Stimulated activated CD4-positive, alpha-beta T cell treated with anti-CD3 and anti-CD28 coated beads, TNF-alpha, amount 100 ng/mL, for 1 hour (primary cell): ENCODE measurements at places on chromosomes 13 and 19.

DNA sequence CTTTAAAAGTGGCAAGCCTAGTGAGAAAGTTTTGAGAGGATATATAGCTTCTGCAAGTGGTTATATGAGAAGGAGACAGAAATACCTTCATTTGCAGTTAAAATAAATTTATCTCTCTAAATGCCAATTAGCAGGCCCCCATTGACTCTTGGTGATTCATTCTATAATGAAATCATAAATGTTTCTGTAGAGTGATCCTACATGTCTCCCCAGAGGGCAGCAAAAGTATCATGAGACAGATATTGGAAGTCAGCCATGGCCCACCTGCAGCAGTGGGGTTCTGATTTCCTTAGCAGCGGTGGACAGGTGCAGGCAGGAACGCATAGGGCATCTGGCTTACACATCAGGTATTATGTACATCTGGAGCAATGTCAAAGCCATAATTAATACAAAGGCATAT lies 385.4 kb upstream of the SLC10A2 start:
- DNase-seq, result no peak

GRCh38 chr19:18597809-18598660 lies 8.6 kb downstream of the CRLF1 start:
- no peak for DNase-seq

- no peak for DNase-seq
These were observed 19.2 kb upstream of the ZC3H13 start for GRCh38 chr13:46071590-46072249.

DNA sequence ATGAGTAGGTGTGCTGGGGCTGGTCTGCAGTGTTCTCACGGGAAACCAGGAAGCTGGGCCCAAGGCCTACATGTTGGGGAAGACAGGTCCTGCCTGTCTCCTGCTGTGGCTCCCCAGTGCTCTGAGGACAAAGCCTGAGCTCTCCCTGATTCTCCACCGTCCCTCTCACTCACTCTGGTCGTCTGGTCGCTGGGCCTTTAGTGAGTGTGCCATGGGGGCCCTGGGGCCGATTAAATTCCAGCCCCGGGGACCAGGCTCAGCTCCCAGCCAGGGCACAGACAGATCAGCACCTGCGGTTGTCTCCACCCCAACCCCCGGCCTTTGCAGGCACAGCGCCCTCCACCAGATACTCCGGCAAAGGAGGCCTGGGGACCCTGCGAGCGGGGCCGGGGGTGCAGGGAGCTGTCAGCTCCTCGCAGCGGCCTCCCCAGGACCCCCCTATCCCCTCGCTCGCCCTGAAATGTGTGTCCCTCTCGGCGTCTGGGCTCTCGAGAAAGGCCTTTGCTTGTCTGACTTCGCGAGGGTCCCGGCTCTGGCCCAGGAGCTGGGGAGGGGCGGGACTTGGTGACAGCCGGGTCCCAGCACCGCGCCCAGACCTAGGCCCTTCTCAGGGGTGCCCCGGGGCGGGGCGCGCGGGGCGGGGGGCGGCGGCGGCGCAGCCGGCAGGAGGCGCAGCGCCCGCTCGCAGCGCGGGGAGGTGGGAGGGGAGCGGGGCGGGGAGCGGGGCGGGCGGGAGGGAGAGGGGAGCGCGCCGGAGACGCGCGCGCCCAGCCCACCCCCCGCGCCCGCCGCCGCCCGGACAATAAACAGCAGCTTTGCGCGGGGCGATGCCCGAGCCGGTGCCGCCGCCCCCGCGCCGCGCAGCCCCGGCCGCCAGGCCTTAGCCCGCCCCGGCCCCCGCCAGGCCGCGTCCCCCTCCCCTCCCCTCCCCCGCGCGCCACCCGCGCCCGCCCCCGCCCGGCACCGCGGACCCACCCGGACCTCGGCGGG lies at the start of gene PALM:
TSS of gene PALM (plus strand) at position 782 of the 990 bp plus-strand sequence. CDS start 212 bp downstream, outside the sequence.
- DNase-seq, result no peak

DNA sequence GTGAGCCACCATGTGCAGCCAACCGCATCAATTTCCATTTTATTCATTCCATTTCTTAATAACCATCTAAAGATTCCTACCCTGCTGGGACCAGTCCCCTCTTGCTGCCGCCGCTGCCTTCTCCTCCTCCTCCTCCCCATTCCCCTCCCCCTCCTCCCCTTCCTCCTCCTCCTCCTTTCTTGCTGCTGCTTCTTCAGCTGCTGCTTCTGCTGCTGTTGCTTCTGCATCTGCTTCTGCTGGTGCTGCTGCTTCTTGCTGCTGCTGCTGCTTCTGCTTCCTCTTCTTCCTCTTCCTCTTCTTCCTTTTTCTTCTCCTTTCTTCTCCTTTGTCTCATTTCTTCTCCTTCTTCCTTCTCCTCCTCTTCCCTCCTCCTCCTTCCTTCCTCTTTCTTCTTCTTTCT lies 20.0 kb upstream of the SPRYD7 start:
- DNase-seq, result no peak

DNA sequence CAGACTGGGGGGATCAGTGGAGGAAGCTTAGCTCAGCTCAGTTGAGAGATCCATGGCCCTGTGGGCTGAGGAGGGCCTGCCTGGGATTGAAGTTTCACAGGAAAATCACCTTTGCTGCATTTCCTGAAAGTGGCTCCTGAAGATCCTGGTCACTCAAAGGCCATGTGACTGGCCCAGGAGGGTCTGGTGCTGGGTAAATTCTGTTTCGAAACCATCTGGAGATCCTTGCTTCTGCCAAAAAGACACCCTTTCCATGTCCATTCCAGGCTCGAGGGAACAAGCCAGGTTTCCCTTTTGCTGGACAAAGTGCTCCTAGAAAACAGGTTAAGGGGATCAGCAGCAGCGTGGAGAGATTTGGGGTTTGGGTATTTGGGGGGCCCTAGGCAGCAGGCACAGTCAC lies 293.3 kb downstream of the ZNF536 start:
- no peak for DNase-seq

- peak; percentile 47 for DNase-seq
These were observed 11.8 kb upstream of the ERFL start for GRCh38 chr19:41939861-41940730.

DNA sequence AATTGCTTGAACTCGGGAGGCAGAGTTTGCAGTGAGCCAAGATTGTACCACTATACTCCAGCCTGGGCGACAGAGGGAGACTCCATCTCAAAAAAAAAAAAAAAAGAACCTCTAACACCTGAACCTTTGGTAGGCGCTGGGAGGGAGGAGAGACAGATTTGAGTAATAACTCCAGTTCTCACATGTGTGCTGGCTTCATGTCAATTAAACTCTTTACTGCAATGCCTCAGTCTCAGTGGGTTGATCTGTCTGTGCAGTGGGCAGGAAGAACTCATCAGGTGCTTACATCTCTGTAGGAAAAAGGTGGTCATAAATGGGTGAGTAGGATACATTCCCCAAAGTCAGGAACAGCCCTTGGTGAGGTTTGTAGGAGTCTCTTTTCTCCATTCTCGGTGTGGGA lies 85.1 kb upstream of the ABCC4 start:
- DNase-seq, result no peak

DNA sequence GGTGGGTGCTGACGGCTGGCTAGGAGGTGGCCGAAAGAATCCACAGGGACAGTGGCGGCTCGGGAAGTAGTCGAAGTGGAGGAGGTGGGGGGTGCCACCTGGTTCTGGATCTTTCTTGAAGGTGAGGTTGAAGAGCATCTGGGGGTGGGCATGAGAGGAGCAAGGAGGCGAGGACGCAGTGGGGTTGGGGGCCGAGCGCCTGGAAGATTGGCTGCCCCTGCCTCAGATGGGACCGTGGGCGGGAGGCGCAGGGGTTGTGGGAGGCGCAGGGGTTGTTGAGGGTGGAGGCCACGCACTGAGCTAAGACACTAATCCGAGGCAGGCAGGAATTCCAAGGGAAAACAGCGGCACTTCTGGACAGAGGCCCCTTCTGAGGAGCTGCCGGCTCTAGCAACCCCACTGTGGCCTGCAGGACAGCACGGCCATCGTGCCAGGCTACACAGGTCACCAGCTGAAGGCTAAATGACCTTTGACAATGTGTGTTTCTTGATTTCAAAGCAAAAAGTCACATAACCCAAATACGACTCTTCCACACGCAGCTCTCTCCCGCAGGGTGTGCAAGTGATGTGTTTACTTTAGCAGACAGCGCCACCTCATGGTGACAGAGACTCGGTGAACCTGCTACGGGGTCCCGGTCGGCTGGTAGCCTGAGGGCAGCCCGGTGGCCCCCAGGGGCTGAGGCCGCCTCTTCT lies 44.1 kb upstream of the RANBP3 start:
- peak; percentile 58 for DNase-seq

DNA sequence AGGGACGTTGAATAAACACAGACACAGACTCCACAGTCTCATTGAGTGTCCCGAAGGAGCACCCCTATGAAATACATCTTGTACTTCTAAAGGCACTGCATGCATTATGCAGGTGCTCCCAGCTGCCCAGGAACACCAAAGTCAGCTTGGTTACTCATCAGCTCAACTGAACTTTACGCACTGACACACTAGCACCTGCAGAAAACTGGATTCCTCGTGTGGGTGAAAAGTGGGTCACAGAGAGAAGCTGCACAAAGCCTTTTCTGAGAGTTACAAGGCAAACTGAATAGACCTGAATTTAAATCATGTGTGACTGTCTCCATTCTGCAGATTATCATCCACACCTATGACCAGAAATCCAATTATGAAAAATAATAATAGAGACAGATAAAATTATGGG lies 527.5 kb upstream of the NBEA start:
- DNase-seq, result no peak

DNA sequence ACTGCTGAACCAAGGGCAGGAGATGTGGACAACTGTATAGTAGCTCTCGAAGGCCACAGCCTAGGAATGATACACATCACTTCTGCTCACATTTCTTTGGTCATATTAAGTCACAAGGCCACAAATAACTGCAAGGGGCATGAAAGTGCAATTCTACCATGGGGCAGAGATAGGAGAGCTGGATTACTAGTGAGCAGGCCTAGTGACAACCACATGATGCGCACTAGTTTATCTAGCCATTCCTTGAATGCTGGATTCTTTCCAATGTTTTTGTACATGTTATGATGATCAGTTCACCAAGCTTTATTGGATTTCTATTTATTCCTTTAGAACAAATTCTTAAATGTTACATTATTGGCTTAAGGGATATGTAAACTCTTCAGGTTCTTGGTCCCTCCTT lies 100.7 kb downstream of the MIPEP start:
- no peak for DNase-seq

DNA sequence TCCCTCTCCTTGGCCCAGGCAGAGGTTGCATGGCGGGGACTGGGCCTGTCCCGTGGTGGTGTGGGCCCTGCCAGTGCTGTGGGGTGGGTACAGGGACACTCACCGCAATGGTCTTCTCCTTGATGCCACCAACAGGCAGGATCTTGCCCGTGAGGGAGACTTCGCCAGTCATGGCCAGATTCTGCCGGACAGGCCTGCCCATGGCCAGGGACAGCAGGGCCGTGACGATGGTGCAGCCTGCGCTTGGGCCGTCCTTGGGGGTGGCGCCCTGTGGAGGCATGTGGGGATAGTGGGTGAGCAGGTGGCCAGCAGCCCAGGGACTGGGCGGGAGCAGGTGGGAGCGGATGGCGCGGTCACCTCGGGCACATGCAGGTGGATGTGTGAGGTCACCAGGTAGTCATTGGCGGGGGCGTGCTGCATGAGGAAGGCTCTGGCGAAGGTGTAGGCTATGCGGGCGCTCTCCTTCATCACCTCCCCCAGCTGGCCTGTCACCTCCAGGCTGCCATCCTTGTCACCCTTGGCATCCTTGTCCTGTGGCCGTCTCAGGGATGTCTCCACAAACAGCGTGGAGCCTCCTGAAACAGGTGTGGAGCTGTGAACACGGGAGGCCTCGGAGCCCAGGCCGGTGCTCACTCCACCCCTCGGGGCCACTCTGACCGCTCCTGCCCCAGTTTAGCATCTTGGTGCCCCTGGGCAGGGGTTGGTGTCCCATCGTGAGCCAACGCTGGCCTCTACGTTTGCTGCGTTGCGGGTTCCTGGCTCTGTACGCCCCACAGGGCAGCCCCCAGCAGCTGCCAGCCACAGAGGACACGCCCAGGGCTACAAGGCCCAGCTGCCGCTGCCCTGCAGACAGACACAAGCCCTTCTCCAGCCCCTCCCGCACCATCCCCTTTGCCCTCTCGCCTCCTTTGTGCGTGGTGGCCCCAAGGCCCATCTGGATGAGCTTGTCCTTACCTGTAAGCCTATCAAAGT lies 3.4 kb downstream of the RPL36 start:
- DNase-seq, result no peak

DNA sequence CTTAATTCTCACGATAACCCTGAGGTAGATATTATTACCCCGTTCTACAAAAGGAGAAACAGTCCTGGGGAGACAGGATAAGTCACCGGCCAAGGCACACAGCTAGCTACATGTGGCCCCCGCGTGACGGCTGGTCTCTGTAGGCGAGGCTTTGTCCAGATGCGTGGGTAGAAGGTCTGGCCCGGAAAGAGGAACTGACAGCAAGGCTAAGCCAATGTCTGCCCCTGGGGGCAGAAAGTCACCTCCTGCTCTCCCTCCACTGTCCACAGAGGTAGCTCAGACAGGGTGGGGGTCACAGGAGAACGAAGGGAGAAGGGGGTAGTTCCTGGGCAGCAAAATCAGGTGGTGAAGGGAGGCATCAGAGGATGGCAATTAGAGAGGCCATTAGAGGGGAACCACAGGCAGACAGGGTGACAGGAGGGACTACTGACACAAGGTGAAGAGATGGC lies 1.8 kb downstream of the APOC4 start:
- no peak for DNase-seq

DNA sequence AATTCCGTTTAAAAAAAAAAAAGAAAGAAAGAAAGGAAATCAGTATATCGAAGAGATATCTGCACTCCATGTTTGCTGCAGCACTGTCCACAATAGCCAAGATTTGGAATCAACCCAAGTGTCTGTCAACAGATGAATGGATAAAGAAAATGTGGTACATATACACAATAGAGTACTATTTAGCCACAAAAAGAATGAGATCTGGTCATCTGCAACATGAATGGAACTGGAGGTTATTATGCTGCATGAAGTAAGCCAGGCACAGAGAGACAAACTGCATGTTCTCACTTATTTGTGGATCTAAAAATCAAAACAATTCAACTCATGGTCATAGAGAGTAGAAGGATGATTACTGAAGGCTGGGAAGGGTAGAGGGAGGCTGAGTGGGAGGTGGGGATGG lies 16.3 kb downstream of the ZNF565 start:
- DNase-seq, result no peak
